Activated T-cell treated with anti-CD3 and anti-CD28 coated beads, Interleukin-2, amount 50 U/mL, for 72 hours (primary cell): ENCODE measurements at places on chromosomes 1 and 21.

- DNase-seq, result no peak
Observed at GRCh38 chr1:162248854-162249535, 127.7 kb downstream of the SPATA46 start.

GRCh38 chr1:182303778-182304177 is 87.8 kb downstream of the GLUL start:
- DNase-seq, result no peak

GRCh38 chr1:171727778-171728177 is 14.1 kb downstream of the VAMP4 start:
- no peak for DNase-seq

DNA sequence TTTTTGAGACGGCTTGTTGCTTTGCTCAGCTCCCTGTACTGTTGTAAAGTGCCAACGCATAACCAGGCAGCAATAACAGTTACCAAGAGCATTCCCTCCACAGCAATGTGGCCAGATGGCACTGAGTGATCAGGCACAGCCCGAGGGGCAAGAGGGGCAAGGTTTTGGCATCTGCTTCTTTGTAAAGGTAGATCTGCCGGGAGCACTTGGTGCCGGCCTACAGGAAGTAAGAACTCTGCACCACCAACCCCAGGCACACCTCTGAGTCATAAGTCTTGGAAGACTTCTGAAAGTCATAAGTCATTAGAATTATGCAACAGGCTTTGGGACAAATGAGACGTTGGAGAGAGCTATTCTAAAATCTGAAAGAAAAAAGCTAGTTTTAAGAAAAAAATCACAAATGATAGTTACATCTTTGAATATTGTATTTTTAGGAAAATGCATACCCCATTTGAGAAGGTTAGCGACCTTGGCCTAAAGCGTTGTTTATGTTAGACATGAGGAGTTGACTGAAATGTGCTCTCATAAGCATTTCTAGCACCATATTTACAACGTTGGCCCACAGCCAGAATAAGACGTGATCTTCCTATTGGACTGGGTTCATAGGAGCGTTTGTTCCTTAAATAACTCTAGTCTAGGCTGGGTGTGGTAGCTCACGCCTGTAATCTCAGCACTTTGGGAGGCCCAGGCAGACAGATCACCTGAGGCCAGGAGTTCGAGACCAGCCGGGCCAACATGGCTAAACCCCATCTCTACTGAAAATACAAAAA is 37.7 kb upstream of the MAP10 start:
- no peak for DNase-seq

DNA sequence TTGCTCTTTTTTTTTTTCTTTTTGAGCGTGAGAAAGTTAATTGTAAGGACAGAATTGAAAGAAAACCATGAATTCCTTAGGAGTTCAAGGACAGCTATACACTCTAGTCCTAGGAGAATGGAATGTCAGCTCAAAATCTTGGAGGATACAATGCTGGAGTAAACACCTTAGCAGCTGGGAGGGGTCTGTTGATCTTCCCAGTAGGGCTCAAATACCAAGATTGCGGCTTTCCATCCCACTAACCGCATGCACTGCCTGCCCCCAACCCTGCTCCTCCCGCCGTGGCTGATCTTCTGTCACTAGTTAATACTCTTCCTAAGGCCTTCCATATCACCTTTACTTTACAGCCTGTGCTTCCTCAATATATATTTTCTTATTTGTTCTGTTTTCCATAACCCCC is 2.6 kb upstream of the PDC start:
- no peak for DNase-seq

GRCh38 chr1:18513995-18514394 is 33.3 kb downstream of the KLHDC7A start:
- DNase-seq, result no peak

- DNase-seq, result no peak
Observed at GRCh38 chr21:41674402-41674801, 92.5 kb downstream of the RIPK4 start.

DNA sequence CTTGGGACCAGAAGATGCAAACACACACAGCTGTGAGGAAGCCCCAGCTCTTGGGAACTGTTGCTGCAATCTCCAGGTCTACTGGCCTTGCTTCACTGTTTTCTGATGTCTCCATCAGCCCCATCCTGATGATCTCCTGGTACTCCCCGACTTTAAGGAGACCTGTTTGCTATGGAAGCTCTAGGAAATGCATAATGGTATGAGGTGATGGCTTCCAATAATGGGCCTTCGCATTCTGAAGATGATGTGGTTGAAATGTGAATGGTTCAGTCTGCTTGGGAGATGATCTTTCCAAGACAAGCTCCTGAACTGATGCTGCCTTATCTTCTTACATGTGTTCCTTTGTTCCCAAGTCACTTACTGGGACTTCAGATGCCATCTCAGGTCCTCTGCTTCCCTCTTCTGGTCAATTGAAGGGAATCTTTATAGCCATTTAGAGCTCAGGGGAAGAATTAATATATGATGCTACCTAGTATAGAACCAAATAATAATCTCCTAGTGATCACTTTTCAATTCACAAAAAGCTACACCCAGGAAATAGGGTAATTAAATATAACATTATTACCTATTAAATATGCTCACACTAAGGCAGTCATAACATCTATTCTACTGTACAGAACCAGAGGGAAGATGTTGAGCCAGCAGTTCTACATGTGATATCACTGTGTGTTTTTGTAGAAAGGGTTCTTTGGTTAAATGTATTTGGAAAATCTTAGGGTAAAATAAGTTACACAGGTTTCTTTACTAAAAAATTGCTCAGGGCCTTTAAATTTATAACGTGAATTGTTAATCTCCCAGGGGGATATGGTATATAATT is 73.9 kb upstream of the VTCN1 start:
- no peak for DNase-seq

GRCh38 chr1:214107322-214108096 is 119.7 kb downstream of the PROX1 start:
- DNase-seq, result no peak

GRCh38 chr1:11157394-11157793 is 31.8 kb upstream of the ANGPTL7 start:
- no peak for DNase-seq

- no peak for DNase-seq
Observed at GRCh38 chr1:29453502-29454240, 217.3 kb downstream of the PTPRU start.
